IMR-90 (cell line): ENCODE measurements at places on chromosomes 7 and 10. TPM values are rescaled to one million over a fixed set of nuclear protein-coding genes. Genes with fewer than 3 reads are reported as not detected.

Gene AKR1C3
- 0.22 and 0.51 TPM in 2 replicates for polyA plus RNA-seq

- no peaks in the 10 kb centered on the region for H3K36me3 ChIP-seq
- peaks cover 6% of the 10 kb centered on the region for H3K4me1 ChIP-seq
- no peak overlapping the region for H3K4me3 ChIP-seq
- DNase-seq, result no peak
Measured at GRCh38 chr10:103915796-103916195, 2.2 kb downstream of the STN1 start.

Gene SFRP4
- polyA plus RNA-seq, result not detected in 2 replicates

GRCh38 chr10:3208481-3209406 lies 36.2 kb upstream of the PITRM1 start:
- H3K4me1 ChIP-seq, result no peaks in the 10 kb centered on the region
- no peaks in the 10 kb centered on the region for H3K36me3 ChIP-seq
- DNase-seq, result no peak
- peaks cover 7% of the 10 kb centered on the region for H3K27me3 ChIP-seq
- H3K27ac ChIP-seq, result no peak overlapping the region
- no peak overlapping the region for H3K4me3 ChIP-seq

DNA sequence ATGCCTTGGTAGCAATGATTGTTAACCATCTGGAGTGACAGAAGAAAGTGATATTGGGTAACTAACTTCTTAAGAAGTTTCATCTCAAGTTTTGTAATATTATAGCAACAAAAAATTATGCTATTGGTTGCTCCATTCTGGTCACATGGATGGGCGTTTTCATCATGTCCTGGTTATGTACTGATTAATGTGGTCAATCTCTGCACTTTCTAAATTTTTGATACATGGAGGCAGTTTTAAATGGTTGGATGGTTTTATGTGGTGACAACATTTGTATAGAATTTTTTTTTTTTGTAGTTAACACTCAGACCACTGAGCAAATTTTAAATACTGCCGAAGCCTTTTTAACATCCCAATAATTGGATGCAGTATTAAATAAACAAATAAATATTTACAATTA lies 55.2 kb upstream of the CCAR1 start:
- H3K36me3 ChIP-seq, result peaks cover 11% of the 10 kb centered on the region
- H3K27ac ChIP-seq, result no peak overlapping the region
- H3K27me3 ChIP-seq, result no peaks in the 10 kb centered on the region
- peaks cover 5% of the 10 kb centered on the region for H3K4me1 ChIP-seq
- DNase-seq, result peak; percentile 56

Gene SLC13A1
- not detected in 2 replicates for polyA plus RNA-seq

DNA sequence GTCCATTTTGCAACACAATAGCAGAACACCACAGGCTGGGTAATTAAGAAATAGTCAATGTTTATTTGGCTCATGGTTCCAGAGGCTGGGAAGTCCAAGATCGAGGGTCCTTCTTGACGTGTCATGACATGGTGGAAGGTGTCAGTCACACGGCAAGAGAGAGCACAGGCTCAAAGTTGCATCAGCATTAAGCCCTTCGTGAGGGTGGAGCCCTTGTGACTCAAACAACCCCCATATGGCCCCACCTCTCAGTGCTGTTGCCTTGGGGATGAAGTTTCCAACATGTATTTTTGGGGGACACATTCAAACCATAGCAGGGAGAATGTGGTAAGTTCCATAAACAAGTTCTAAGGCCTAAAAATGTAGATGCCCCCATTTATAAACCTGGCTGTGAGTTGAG lies 24.6 kb upstream of the GTPBP4 start:
- H3K36me3 ChIP-seq, result no peaks in the 10 kb centered on the region
- no peaks in the 10 kb centered on the region for H3K4me1 ChIP-seq
- no peak overlapping the region for H3K27ac ChIP-seq
- H3K27me3 ChIP-seq, result peaks cover 9% of the 10 kb centered on the region
- no peak overlapping the region for H3K4me3 ChIP-seq
- no peak for DNase-seq

DNA sequence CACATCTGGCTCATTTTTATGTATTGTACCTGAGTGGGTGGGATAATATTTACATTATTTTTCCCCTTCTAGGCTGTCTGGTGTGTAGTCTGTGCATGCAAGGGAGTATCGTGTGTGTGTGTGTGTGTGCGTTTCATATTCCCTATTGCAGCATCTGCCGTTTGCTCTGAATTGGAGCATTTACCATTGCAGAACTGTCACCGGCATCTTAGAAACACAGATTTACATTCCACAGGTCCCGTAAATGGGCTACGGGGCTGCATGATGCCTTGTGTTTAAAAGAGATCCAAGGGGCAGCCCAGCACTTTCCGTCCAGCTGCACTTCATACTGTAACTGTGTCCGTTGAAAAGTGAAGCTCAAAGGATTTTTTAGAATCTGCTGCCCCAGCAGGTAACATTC lies 167.1 kb upstream of the KIAA1217 start:
- H3K4me1 ChIP-seq, result no peaks in the 10 kb centered on the region
- H3K4me3 ChIP-seq, result no peak overlapping the region
- no peaks in the 10 kb centered on the region for H3K27me3 ChIP-seq
- DNase-seq, result no peak
- H3K36me3 ChIP-seq, result no peaks in the 10 kb centered on the region
- no peak overlapping the region for H3K27ac ChIP-seq

DNA sequence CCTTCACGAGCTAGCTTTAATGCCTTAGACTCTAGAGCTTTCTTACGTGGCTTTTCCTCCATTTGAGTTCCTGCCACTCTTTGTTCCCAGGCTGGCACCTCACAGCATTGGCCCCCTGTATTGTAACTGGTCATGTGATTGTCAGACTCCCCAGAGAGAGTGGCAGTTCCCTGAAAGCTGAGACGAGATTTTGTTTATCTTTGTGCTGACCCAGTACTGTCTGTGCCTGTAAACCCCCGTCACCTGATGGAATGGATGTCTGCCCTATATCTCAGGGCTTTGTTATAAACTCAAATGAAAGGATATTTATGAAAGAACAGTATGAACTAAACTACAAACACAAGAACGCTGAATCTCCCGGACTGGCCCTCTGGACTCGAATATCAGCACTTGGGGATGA lies 13.0 kb downstream of the NOBOX start:
- H3K4me3 ChIP-seq, result no peak overlapping the region
- H3K27ac ChIP-seq, result no peak overlapping the region
- no peaks in the 10 kb centered on the region for H3K27me3 ChIP-seq
- 0 out of 2 replicates have a peak, but pooled peaks cover 1% of the 10 kb centered on the region for H3K4me1 ChIP-seq
- H3K36me3 ChIP-seq, result no peaks in the 10 kb centered on the region

Gene PRRT4
- polyA plus RNA-seq, result not detected in 2 replicates
